ENCODE measurements at places on chromosomes 16 and 17. TPM values are rescaled to one million over a fixed set of nuclear protein-coding genes. Genes with fewer than 3 reads are reported as not detected.

DNA sequence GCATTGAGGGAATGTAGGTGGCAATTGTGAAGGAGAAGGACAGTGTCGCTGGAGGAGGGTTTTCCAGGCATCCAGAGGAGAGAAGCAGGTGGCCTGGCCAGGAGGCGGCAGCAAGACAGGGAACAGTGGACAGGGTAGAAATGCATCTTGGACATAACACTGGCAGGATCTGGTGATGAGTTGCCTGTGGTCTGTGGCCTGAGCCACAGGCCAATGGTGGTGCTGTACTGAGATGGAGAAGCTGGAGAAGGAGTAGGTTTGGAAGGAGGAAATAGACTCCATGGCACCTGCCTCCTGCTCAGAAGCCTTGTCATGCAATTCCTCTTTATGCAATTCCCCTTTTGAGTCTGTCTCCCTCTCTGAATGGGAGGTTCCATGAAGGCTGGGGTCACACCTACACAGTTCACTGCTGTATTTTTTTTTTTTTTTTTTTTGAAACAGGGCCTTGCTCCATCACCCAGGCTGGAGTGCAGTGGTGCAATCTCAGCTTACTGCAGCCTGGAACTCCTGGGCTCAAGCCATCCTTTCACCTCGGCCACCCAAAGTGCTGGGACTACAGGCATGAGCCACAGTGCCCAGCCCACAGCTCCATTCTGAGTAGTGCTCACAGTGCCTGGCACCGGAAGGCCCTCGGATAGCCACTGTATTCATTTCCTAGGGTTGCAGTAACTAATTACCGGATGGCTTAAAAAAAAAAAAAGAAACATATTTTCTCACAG lies 13.5 kb upstream of the CACNG4 start:
- H3K27me3 ChIP-seq = no peaks in the 10 kb centered on the region
- H3K27ac ChIP-seq = no peak overlapping the region
- no peak overlapping the region for H3K4me3 ChIP-seq

The CSH1 gene
- polyA plus RNA-seq = not detected

The ITGA2B gene
- 1.9 TPM for polyA plus RNA-seq

The SRL gene
- polyA plus RNA-seq = not detected

The IGSF6 gene
- 5.3 TPM for polyA plus RNA-seq

- H3K27me3 ChIP-seq = peaks cover 6% of the 10 kb centered on the region
- no peak for DNase-seq
- no peaks in the 10 kb centered on the region for H3K4me1 ChIP-seq
- no peak overlapping the region for H3K4me3 ChIP-seq
- H3K36me3 ChIP-seq = no peaks in the 10 kb centered on the region
Measured at GRCh38 chr16:54245788-54246453, 40.7 kb downstream of the IRX3 start.

The DPEP1 gene
- polyA plus RNA-seq = not detected

Measured in immature natural killer cell (primary cell).